ENCODE measurements at places on chromosomes 1 and 21.

DNA sequence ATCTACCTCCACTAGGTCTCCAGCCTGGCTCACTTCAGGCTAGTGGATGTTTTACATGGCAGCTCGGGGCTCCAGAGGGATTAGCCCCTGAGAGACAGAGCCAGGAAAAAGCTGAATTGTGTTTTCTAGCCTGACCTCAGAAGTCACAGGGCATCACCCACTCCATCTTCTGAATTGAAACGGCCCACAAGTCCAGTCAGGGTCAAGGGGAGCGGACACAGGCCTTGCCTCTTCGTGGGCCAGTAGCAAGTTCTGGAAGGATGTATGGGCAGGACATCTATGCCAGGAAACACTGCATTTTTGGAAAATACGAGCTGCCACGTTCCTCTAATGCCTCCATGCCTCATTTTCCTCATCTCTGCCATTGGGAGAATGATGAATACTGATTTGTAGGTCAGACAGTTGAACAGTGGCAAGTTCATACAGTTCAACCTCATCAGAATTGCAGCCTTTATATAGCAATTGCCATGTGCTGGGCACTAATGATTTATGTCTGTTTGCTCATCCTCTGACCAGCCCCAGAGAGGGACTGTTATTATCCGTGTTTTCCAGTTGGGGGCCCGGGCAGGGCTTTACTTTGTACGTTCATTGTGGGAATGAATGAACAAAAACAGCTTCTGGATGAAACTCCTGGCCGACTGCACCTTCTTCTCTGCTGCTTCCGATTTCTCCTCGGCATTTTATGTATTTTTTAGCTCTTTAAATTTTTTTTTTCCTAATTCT lies 23.2 kb upstream of the PCBP3 start:
- no peak for DNase-seq

DNA sequence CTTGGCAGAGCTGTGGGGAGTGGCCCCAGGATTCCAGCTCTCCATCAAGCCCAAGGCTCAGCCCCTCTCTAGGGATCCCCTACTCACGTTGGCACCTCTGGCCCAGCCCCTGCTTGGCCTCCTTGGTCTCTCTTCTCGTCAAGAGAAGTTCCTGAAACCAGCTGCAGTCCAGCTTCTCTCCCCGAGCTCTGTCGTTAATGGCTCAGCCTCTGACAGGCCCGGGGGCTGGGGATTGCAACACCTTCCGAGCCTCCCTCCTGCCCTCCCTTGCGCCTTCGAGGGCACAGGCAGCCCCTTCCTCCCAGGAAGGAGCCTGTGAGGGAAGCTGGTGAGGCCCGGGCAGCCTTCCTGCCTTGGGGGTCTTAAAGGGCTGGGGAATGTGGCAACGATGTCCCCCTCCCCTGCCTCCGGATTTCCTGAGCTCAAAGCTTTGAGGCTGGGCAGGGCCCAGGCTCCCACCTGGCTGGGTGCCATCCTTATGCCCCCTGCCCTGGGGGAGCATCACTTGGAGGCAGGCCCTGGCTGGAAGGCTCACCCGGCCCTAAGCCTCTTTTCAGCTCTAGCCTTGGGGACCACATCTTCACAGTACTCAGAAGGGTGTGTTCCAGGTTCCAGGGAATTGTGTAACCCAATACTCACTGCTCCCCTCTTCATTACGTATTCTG lies at the start of gene CSF3R:
Gene CSF3R, minus strand, starts transcription at position 190 of the 665 bp plus-strand sequence. CDS start 3,417 bp downstream, outside the sequence.
- no peak for DNase-seq

GRCh38 chr1:10727751-10728232 lies 68.7 kb downstream of the CASZ1 start:
- no peak for DNase-seq

DNA sequence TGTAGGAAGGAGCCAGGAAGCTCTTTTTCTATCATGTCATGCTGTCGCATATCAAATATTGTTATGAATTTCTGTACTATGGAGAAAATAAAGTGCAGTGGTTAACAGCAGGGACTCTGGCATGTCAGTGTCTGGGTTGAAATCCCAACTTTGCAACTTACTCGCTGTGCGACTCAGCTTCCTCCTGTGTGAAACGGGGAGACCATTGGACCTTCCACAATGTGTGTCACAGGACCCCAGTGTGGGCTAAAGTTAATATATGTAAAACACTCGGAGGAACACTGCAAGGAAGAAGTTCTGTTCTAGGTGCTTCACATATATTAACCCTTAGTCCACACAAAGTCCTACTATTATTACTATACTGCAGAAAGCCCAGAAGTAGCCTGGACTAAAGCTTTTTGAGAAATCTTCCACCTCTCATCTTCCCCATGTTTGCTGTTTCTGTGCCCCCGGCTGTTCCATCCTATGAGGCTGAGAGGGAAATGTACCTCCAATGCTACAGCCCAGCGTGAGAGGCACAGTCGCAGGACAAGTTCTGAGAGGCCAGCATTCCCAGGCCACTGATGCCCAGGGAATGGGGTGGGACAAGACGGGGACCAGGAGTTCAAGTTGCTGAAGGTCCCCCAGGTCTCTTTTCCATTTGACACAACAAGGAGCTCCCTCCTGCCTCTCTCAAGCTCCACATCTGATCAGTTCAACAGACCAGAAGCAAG lies 1.9 kb downstream of the CHIT1 start:
- DNase-seq, result no peak

Measured in MM.1S (cell line).